ENCODE measurements at places on chromosomes 3 and 15. TPM values are rescaled to one million over a fixed set of nuclear protein-coding genes. Genes with fewer than 3 reads are reported as not detected.

DNA sequence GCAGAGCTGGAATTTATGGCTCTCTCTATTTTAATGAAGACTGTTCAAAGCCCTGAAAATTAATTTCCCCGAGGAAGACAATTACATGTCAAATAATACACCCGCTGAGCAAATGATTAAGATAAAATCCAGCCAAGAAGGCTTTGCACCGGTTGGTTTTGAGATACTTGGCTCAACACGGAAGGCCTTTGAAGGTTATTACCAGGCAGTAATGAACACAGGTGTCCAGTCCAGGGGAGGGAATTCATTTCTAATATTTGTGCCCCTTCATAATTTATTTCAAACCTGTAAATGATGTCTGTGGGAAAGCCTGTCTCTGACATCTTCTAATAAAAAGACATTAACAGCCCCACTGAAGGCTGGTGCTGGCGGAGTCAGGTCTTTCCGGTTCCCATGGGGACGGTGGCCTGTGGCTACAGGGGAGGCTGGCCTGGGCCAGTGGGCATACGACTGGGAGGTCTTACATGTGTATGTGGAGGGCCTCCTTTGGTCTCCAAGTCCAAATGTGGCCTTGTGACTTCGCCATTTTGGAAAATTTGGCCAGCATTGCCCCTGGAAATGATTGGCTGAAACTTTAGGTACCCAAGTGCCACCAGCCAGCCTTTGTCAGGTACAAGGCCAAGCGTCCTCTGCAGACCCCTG, 49.9 kb upstream of the IQSEC1 start:
- no peak for DNase-seq

DNA sequence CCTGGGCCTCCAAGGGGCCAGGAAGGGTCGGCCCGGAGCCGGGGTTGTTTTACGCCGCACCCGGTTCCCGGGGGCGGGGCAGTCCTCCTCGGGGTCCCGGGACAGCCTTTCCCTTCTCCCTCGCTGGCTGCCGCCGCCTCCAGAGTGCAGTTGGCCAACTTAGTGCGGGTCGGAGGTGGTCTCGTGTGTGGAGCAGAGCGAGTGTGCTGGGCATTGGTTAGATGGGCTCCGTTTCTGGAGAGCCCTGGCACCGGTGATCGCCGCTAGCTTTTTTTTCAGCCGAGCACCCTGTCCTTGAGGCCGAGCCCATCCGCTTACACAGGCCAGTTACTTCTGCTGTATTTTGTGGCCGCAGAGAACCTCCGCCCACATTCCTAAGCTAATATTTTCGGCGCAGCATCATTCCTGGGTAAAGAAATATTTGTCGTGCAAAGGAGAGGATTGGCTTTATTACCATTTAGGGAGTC, 585 bp downstream of the KIF23 start:
- DNase-seq = peak; percentile 33

GRCh38 chr3:141405591-141405990, 37.3 kb downstream of the ZBTB38 start:
- DNase-seq = no peak

DNA sequence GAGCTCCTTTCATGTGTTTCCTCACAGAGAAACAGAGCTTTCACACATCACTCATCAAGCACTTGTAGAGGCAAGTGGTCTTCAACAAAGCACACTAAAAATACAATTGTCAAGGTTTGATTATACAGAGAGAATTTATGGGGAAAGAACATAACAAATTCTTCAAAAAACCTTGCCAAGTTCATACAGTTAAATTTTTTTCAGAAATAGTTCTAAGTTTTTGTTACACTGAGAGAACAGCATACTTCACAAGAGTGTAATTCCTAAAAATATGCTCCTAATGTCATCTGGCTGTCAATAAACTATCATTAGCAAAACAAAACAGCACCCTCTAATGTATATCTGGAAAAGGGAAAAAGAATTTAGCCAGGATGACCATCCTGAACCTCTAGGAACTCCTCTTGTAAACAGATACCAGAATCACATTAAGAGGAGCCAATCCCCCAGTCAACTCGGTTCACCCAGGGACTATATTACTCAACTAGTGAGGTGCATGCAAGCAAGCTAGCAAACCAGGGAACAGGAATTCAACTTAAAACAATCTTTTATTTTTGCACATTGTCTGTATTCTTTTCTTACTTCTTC, 63.3 kb downstream of the RAD18 start:
- DNase-seq = no peak

Gene CPN2
- 0.09 TPM for polyA plus RNA-seq

Gene THSD4
- polyA plus RNA-seq = 17.5 TPM

Gene MOBP
- 0.05 TPM for polyA plus RNA-seq

Gene IQCF5
- polyA plus RNA-seq = not detected

Data from hindlimb muscle (tissue), 1 donor.